Amniotic epithelial cell (primary cell): ENCODE measurements at places on chromosomes 3 and 15.

GRCh38 chr15:83734487-83734886 lies 80.6 kb downstream of the ADAMTSL3 start:
- DNase-seq, result no peak

DNA sequence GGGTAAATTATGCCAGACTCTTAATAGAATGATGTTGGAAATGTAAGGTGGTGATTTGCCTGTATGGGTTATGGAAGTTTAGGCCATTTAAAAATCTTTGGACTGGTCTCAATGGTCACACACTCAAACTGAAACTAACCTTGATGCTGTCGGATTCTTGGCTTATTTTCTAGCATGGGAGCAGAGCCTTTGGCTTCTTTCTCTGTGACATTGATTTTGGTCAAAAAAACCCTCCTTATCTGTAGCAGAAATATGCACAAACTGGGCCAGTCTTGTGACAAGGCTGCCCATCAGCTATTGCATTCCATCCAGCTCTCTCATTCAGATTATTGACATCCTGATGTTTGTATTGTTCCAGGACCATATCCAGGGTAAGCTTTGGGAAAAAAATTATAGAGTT lies 35.9 kb downstream of the ARPP21 start:
- DNase-seq, result no peak

DNA sequence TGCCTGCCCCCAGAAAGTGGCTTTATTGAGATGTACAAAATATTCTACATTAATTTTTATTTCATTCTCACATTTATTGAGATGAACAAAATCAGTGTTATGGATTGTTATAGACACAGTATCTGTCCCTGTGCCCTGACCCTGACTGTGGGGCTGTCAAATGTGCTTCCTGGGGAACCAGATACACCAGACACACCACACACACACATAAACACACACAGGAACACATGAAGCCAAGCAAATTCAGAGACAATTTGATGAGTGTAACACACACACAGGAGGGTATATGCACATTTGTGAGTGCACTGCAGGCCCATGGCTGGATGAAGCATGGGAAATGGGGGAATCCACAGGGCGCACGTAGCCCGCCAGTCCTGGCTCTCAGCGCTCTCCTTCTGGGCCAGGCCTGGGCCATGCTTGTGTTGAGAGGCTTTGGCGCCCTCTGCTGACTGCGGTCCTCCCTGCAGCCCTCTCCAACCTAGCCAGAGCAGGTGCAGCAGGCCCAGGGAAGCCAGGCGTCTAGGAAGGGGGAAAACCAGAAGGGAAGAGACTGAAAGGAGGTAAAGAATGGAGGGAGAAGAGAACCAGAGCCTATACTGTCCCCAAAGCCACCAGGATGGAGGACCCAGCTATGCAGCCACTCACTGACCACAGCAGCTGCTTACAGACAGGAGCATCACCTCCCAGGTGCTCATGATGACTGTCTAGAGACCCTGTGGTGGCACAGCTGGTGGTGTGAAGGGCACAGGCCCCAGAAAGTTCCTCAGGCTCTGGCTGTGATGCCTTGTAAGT lies 18.0 kb upstream of the LOXL1 start:
- peak; percentile 57 for DNase-seq

- DNase-seq, result peak; percentile 54
Measured at GRCh38 chr15:81400640-81401236, 26.7 kb upstream of the TMC3 start.

DNA sequence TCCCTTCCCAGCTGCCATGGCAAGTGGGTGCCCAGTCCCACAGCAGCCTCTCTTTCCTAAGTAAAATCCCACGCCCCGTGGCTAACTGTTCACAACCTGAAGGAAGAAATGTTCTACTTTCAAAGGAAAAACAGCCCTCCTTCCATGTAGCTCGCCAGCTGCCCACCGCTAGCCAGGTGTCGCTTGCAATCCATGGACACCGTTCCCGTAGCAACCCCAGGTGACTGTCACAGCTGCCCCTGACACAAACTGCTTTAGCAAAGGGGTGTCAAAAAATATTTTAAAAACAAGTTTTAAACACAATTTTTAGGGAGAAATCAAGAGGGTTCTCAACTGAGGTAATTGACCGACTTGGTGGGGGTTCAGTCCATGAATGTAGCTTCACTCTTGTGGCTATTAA lies 21.0 kb upstream of the CGNL1 start:
- no peak for DNase-seq

DNA sequence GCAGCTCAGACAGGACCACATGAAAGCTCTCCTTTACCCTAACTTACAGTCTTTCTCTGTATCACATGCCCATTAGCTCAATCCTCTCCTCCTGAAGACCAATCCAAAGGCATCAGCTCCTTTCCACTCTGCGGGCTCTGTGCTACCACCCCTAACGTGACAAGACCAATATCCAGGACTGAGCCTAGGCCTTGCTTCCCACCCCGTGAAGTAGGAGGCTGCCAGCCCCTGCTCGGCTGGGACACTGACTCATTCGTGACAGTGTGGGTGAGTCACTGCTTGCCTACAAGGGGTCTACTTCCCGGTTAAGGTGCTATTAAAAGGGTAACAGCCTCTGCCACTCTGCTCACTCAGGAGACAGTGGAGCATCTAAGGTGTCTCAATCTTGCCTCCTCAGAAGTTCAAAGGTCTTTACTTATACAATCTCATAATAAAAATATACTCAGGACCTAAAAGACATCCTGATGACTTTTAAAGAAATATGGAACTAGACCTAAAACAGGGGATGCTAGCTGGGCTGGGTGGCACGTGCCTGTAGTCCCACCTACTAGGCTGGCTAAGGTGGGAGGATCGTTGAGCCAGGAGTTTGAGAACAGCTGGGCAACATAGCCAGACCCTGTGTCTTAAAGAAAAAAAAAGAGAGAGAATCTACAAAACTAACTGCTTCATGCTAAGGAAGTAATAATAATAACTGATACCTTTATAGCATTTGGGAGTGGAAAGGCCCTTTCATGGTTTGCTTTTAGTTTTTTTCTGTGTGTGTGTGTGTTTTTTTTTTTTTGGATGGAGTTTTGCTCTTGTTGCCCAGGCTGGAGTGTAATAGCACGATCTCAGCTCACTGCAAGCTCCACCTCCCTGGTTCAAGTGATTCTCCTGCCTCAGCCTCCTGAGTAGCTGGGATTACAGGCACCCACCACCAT lies 55.0 kb downstream of the TMEM44 start:
- peak; percentile 65 for DNase-seq

DNA sequence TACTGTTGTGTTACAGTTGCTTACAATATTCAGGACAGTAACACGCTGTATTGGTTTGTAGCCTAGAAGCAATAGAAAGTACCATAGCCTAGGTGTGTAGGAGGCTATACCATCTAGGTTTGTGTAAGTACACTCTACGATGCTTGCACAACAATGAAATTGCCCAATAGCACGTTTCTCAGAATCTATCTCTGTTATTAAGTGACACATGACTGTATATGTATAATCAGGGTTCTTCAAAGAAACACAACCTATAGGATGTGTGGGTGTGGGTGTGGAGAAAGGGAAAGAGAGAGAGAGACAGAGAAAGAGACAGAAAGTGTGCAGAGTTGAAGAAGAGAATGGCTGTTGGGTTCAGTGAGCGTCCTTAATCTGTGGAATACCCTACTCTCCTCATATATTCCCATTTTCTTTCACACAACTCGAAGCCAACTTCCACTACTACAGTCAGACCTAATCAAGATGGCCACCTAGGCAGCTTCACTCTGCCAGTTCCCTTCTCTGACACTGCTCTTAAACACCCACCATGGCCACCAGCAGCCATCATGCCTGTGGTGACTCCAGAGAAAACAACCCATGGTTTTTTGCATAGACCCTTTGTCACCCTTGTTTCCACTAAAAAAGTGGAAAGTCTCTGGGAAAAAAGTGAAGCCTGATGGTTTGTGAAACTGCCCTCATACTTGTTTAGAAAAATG lies 5.8 kb upstream of the PPP4R2 start:
- peak; percentile 27 for DNase-seq

DNA sequence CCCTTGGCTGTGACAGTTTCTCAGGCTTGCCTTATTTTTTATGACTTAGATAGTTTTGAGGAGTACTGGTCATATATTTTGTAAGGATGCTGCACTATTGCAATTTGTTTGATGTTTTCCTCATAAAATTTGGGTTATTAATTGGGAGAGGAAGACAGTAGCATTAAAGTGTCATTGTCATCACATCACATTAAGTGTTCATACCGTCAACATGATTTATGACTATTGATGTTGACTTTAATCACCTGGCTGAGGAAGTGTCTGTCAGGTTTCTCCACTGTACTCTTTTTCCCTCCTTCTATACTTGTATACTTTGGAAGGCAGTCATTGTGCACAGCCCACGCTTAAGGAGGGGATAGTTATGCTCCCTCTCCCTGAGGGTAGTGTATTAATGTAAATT lies 26.9 kb downstream of the TRIM69 start:
- DNase-seq, result no peak

GRCh38 chr3:30583973-30584372 lies 22.4 kb upstream of the TGFBR2 start:
- no peak for DNase-seq

DNA sequence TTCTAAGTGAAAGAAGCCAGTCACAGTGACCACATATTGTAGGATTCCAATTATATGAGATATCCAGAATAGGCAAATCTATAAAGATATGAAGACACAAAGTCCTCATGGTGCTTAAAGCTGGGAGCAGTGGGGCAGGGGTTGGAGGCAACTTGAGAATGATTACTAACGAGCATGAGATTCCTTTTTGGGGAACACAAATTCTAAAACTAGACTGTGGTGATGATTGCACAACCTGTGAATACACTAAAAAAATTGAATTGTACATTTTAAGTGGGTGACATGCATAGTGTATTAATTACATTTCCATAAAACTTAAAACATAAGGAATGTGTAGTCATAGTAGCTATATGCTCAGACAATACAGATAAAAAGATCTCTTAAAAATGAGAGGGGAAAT lies 103.2 kb downstream of the DPH6 start:
- DNase-seq, result no peak

- no peak for DNase-seq
Measured at GRCh38 chr3:197022405-197023231, 7.0 kb downstream of the MELTF start.

DNA sequence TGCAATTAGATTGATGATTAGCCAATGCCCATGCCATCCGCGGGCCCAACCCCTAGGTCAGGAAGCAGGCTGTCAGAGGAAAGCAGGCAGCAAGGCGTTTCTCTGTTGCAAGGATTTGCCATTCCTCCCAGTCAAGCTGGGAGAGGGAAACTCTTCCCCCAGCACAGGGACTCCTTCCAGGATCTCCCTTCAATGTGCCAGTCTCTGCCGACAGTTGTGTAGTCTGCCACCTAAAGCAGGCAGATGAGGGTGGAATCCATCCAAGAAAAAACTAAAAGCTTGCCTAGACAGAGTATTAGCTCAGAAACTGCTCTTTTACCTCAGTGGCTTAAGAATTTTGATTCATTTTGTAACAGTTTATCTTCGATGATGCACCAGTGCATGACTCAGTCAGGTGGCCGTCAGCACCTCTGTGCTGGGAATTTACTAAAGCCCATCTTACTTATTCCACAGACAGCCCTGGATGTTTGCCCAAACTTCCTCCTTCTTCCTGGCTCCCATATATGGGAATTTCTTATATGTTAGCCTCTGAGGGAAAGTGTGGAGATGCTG lies 501.5 kb upstream of the THBS1 start:
- DNase-seq, result peak; percentile 86

DNA sequence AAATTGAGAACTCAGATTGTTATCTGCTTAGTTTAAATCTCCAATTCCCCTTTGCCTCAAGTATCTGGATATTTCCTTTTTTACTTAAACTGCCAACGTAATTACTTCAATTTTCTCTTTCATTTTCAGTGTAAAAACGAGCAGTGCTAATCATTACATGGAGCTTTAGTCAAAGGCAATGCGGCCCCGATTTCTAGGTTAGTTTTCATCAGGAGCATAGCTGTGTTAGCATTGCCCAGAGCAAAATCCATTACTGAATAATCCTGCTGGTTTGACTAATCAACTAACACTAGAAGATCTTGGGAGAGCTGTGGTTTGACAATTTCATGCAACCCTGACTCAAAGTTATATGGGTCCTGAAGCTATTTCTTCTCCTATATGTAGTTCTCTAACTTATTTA lies 46.2 kb downstream of the ZPLD1 start:
- no peak for DNase-seq

DNA sequence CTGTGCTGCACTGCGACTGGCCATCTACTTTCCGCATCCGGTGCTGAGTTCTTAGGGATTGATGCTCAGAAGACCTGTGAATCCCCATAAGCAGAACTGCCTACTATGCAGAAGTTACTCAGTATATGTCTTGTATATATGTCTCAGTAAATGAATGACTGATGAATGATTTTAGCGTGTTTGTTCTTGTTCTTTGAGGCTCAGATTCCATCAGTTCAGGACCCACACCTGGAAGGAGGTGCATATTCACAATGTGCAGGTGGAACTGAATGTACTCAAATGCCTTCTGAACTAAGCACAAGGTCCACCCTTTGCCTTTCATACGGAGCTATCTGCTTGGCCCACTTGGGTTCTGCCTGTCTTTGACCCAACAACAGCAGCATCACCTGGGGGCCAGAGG lies 19.8 kb downstream of the TNFAIP8L3 start:
- DNase-seq, result no peak

DNA sequence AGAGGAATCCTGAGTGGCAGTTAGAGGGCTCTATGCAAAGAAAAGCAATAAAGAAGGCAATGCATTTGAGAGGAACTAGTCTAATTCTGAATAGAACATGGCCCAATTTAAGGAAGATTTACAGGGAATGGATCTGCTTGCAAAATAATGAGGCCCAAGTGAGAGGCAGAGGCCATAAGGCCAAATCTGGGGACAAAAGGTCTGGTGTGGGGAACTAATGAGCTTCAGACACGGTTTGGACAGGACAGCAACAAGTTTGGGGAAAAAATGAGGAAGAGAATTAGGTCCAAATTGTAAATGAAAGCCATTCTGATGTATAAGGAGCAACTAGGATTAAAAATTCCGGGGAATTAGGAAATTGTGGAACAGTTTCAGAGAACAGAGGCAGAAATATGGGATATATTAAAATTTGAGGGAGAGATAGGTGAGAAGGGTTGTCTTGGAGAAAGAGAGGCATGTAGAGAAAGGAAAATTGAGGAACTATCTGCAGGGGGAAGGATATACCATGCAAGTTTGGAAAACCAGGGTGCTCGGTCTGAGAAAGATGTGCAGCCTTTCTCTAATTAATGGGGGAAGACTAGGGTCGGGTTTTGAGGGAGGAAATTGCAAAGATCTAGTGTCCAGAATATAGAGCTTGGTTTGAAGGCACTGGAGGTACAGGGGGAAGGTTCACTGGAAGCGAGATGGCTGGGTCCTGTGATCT lies 73.8 kb downstream of the RBPMS2 start:
- DNase-seq, result no peak

DNA sequence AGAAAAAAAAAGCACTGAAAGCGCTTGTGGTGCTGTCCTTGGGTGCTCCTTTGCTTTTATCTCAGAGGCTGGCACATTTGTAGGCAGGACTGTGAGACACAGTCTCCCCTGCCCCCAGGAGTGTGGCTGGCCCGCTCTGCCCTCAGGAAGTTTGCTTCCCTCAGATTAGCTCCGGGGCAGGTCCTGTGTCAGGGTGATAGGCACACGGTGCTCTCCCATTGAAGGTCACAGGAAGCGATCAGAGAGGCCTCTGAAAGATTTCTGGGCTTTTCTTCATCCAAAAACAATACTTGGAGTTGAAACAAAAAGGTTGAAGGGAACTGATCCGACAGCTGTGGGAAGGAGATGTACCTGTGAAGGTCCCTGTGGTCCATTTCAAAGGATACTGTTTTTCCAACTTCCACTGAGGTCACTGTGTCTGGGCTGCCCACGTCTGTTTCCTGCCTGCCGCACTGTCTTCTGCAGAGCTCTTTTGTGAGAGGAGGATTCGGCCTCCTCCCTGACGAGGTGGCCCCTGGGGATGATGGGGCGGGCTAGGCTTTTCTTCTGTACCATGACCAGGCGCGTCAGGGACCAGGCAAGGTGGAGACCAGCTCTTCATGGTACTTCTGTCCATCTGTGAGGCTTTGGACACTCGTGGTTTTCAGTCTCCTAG lies 330.5 kb upstream of the CTDSPL start:
- no peak for DNase-seq
